ENCODE measurements at places on chromosomes 2 and 18.

- no peak for DNase-seq
These were observed 78.4 kb downstream of the TMEM247 start for GRCh38 chr2:46557788-46558187.

DNA sequence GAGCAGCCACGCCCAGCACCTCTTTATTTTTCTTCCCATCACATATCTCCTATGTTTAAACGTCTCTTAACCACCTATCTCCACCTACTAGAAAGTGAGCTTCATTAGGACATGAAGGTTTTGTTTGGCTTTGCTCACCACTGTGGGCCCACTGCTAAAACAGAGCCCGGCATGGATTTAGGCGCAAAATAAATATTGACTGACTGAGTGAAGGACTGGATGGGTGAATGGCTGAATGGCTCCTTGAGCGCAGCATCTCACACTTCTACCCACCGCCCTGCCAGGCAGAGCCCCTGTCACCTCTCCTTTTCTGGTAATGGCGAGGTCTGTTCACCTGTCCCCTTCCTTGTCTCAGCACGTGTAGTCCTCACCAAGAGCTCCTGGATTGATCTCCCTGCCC is 10.1 kb downstream of the CAPG start:
- no peak for DNase-seq

DNA sequence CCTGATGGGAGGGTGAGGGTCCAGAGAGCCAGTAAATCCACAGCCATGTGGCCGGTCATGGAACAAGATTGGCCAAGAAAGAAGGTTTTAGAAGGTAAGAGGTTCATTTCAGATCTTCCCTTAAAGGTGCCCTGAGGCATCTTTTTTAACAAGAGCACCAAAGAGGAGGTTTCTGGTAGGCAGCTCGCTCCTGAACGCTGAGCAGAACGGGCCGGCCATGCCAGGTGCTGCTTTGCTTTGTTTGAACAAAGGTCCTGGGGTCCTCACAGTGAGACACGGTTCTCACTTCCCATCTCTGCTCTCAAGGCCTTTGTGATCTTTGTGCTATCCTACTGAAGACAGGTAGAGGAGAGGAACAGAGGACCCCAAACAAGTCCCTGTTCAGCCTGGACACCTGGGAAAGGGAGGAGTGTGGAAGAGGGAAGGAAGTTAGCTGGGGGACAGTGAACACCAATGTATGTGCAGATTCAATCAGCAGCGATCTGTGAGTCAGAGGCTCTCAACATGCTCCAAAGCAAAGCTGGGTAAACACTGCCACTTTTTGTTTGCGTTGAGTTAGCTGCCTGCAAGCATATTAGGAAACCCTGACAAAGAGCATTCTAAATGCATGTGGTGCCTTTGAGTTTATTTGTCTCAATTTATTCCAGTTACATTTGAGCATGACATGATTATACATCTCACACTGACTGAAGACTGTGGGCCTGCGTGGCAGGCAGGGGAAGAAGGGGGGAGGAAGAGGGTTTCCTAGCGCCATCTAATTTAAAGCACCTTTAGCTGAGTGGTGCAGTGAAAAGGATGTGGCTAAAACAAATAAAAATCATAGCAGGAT is 102.4 kb downstream of the ASB1 start:
- DNase-seq, result no peak

- DNase-seq, result no peak
These were observed 34.6 kb upstream of the POTEC start for GRCh38 chr18:14577971-14578370.

- no peak for DNase-seq
These were observed 424.6 kb downstream of the NCKAP5 start for GRCh38 chr2:133143645-133144044.

GRCh38 chr2:174192664-174193063 is 55.7 kb downstream of the OLA1 start:
- no peak for DNase-seq

- no peak for DNase-seq
These were observed 265.3 kb downstream of the PAX3 start for GRCh38 chr2:222033541-222033940.

DNA sequence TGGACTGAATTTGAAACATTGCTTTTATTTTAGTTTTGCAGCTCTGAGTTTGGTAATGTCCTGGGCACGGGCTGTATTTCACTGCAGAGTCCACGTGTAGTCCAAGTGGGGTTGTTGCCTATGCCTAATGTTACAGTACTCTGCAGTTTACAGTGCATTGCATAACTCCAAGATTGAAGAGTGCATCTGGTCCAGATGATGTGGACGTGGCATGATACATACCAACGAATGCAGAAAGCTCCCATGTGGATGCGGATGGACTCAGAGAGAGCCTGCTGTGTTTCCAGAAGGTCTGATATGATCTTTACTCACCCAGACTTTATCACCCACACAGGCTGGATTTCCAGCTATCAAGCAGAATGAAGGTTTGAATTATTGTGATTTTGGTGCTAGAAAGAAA is 44.4 kb upstream of the CCDC68 start:
- no peak for DNase-seq

- DNase-seq, result no peak
These were observed 22.7 kb upstream of the CELF4 start for GRCh38 chr18:37588289-37588688.

DNA sequence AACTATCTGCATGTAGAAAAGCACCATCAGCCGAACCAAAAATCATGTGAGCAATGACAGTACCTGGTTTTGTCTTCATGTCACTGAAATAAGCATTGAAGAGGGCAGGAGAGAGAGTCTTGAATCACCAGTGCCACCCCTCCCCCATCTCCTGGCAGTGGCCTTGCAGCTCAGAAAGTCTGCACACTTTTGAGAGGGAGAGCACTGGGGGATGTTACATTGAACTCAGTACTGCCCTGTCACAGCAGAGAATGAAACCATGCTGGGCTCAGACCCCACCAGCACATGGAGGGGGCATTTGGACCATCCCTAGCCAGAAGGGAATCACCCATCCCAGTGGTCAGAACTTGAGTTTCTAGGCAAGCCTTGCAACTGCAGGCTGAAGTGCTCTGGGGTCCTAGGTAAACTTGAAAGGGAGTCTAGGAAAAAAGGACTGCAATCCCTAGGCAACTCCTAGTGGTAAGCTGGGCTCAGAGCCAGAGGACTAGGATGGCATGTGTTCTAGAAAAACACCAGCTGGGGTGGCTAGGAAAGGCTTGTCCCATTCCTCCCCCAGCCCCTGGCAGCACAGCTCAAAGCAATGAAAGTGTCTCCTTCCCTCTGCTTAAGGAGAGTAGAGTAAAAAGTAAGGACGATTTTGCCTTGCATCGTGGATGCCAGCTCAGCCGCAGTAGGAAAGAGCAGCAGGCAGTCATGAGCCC is 259.9 kb upstream of the MYT1L start:
- no peak for DNase-seq

DNA sequence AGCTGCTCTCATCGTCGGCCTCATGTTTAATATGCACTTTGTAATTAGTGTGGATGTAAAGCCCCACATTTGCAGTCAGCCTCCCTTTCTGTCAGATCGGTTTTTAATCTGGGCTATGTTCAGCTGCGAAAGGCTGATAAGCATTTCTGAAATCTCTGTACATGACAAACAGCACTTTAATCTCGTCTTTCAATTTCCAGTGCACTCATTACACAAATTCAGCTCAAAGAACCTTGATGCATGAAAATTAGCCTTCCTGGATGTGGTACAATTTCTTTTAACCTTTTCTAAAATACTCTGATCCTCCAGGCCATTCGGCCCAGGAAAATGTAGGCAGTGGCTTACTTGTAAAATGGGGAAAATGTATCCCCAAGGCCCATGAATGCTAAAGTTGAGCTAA is 265.1 kb downstream of the RND3 start:
- DNase-seq, result no peak
